ENCODE measurements at places on chromosomes 5 and 9. TPM values are rescaled to one million over a fixed set of nuclear protein-coding genes. Genes with fewer than 3 reads are reported as not detected.

- H3K27ac ChIP-seq, result peak overlapping the region; percentile 78
- no peaks in the 10 kb centered on the region for H3K36me3 ChIP-seq
- peak overlapping the region; percentile 51 for H3K4me3 ChIP-seq
- no peaks in the 10 kb centered on the region for H3K27me3 ChIP-seq
- DNase-seq, result no peak
- peaks cover 70% of the 10 kb centered on the region for H3K4me1 ChIP-seq
These were observed 1.4 kb downstream of the NRARP start for GRCh38 chr9:137300567-137301080.

FGF18 gene
- 0.96 TPM for total RNA-seq

GRCh38 chr5:7606840-7607465 lies 211.0 kb downstream of the ADCY2 start:
- H3K27ac ChIP-seq, result no peak overlapping the region
- H3K36me3 ChIP-seq, result no peaks in the 10 kb centered on the region
- H3K27me3 ChIP-seq, result no peaks in the 10 kb centered on the region
- DNase-seq, result no peak
- H3K4me3 ChIP-seq, result no peak overlapping the region

DNA sequence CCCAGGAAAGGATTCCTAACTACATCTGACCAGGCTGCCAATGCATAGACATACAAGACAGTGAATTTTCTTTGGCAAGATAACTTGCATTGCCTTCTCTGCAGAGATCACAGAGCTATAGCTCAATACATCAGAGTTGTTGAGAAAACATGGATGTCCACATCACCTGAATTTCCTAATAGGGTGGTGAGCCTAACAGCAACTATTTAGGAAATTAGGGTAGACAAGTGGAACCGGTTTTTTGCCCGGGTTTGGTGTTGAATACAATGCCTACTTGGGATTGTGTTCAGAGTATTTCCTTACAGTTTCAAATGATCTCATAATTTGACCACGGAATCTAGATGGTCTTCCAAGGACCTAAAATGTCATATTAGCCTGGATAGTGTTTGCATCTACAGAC lies 262.7 kb downstream of the KIF4B start:
- H3K4me1 ChIP-seq, result no peaks in the 10 kb centered on the region
- peaks cover 15% of the 10 kb centered on the region for H3K27me3 ChIP-seq
- no peaks in the 10 kb centered on the region for H3K36me3 ChIP-seq
- no peak overlapping the region for H3K27ac ChIP-seq
- H3K4me3 ChIP-seq, result no peak overlapping the region
